NCI-H524 (cell line): ENCODE measurements at places on chromosomes 1 and 21.

GRCh38 chr21:35635261-35635660 is 425.1 kb downstream of the SETD4 start:
- no peak for DNase-seq

DNA sequence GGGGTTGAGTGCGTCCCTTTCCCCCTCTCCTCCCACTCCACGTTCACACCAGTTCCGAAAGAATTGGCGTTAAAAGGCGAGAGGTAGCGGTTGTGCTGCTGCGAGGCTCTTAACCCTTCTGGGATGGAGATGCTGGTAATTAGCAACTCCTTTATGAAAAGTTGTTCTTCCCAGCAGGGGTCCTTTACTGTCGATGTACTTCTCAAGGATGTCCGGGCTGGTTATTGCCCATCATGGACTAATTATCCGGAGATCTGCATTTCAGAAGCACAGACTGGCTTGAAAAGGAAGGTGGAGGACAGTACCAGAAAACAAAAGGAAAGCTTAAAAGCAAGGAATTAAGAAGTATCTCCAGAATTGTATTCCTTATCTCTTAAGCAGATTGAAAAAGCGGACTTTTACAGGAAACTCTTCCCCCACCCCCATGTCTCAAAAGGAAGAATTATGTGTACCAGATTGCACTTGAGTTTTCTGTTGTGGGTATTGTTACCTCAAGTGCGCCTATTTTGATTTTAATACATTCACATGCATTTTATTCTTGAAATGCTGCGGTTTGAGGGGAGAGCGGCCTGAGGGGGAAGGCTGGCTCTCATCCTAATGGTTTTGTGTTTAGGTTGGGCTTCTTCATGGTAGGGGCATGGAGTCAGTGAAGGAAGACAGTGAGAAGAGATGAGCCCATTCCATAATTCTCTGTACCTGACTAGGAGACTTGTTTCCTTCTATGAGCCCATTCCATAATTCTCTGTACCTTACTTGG is 1.5 kb downstream of the AK4 start:
- peak; percentile 67 for DNase-seq

DNA sequence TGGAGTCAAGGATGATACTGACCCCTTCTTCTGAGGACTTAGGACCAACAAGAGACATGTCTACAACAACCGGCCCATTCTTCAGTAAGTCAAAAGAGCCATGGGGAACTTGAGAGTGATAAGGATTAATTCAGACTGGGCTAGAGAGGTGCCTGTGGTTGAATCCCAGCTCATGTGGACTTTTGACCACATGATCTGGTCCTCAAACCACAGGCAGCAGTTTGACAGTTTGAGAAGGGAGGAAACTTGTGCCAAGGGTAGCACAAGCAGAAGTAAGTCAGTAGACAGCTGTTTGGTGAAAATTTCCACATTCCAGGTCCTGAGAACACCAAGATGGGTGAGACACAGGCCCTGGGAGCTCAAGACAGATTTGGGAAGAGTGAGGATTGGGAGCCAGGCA is 19.8 kb downstream of the SH3BP5L start:
- no peak for DNase-seq

GRCh38 chr1:9852410-9853248 is 28.9 kb upstream of the CLSTN1 start:
- peak; percentile 93 for DNase-seq

- DNase-seq: no peak
Measured at GRCh38 chr1:7456722-7457082, 314.4 kb upstream of the VAMP3 start.

DNA sequence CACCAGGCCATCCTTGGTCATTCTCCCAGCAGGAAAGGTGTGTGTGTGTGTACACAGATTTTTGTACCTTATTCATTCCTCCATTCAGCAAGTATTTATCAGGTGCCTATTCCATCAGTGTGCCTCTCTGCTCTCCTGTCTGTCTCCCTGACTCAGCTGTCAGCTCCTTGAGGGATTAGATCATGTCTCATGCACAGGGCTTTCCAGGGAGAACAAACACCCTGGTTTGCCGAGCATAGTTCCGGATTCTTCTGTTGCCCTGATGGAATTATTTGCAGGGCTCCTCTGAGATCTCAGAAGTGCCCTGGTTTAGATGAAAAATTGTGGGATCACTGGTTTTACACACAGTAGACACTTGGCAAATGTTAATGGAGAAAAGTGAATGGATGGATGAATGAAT is 8.1 kb upstream of the SDHB start:
- no peak for DNase-seq

DNA sequence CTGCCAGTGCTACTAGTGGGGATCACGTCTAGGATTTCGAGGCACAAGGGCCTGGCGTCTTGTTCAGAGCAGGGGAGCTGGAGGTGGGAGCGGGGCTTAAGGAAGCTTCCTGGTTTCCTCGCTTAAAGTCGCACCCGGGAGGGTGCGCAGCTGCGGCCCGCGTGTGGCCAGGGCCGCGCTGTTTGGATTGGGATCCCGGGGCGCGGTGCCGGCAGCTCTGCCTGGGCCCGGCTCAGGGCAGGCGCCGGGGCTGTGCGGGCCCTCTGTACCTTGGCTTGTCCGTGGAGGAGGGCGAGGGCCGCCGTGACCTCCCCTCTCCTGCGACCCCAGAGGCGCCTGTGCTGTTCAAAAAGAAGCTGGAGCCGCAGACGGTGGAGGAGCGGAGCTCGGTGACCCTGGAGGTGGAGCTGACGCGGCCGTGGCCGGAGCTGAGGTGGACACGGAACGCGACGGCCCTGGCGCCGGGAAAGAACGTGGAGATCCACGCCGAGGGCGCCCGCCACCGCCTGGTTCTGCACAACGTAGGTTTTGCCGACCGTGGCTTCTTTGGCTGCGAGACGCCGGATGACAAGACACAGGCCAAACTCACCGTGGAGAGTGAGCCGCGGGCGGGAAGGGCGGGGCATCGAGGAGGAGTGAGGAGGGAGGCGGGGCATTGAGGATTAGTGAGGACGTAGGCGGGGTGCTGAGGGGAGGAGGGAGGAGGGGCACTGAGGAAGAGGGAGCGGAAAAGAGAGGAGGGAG is 67.8 kb downstream of the OBSCN start:
- peak; percentile 59 for DNase-seq

DNA sequence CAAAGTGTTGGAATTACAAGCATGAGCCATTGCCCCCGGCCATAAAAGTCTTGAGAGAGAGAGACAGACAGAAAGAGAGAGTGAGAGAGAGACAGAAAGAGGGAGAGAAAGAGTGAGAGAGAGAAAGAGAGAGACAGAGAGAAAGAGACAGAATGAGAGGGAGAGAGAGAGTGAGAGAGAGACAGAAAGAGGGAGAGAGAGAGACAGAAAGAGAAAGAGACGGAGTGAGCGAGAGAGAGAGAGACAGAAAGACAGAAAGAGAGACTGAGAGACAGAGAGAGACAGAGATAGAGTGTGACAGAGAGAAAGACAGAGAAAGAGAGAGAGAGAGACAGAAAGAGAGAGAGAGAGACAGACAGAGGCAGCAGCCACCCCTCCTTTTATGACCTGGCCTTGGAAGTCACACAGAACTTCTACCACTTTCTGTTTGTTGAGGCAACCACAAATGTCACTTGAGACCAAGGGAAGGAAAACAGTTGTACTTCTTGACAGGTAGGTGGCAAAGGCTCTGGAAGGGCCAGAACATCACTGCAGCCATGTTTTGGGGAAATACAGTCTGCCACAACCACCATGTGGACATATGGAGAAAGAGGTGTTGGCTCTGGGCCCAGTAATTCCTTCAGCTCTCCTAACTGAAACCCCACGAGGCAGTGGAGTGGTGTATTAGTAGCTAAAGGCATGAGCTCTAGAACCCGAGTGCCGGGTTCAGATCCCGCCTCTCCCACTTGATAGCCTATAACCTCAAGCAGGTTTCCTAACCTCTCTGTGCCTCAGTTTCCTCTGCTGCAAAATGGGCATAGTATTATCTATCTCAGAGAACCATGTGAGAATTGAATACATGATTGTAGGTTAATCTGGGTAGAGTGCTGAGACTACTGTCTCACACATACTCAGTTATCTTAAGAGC is 50.6 kb downstream of the TNFRSF8 start:
- DNase-seq: peak; percentile 14

DNA sequence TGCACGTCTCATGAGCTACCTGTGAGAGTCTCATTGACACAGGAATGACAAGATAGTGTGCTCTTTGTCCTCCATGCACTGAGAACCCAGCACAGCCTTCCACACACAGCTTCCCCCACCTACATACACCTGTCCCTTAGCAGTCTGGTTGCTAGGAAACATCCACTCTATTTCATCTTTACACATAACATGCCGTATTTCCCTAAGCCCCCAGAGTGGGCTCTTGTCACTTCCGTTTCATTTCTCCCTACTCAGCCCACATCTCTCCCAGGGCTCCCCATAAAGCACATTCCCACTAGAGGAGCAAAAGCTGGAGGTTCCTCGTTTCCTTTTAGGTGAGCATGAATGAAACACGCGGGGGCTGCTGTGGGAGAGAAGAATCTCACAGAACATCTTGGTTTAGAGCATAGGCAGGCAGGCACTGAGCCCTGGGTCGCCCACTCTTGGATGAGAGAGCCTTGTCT is 137.1 kb downstream of the ETS2 start:
- DNase-seq: no peak

- peak; percentile 41 for DNase-seq
Measured at GRCh38 chr1:201955729-201956143, 433 bp downstream of the TIMM17A start.

GRCh38 chr1:116345843-116346242 is 27.2 kb upstream of the ATP1A1 start:
- DNase-seq: peak; percentile 82

DNA sequence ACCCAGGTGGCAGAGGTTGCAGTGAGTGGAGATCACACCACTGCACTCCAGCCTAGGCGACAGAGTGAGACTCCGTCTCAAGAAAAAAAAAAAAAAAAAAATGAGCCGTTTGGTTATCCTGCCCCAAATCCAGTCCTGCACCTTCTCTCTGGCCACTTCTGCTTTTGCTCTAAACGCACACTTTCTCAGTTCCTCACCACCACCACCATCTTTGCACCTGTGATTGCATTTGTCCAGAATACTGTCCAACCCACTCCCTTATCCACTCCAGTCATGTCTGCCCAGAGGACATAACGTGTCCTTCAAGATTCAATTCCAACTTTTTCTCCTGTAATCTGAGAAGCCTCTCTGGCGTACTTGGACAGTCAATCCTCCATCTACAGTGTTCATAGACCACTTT is 2.2 kb upstream of the NEK2 start:
- no peak for DNase-seq

DNA sequence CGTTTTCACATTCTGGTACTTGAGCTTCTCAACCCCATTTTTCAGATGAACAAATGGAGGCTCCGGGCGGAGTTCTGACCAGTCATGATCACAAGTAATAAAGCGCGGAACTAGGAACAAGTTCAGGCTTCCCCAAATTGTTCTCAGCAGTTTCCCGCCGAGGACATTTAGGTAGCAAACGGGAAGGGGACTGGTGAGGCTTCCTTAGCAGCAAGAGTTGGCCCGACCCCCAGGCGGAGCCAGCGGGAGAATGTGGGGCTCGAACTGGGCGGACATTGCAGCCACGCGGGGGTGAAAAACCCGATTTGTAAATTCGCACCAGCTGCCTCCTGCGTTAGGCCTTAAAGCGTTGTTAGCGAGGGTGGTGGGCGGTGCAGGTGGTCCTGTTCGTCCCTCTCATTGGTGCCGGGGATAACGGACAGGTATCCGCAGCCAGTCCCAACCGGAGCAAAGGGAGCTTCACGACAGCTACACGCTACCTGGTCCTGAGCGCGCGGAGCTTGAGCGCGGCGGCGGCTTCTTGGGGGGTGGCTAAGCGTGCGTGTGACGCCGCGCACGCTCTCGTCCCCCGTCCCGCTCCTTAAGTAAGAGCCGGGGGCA is 15.3 kb downstream of the SEMA6C start:
- peak; percentile 49 for DNase-seq

DNA sequence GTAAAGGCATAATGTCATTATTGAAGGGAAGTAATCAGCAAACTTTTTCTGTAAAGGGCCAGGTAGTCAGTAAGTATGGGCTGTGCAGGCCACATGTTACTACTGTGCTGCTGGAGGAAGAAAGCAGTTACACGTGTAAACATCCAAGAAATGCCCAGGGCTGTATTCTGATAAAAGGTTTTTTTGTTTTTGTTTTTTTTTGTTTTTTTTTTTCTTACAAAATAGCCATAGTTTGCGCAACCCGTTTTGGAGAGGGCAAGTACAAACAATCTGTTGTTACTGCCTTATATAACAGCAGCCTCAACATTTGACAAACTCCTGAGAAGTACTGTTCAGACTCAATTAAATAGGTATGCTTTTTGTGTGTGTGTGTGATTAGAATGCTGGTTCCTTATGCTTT is 26.7 kb upstream of the MTMR11 start:
- no peak for DNase-seq

DNA sequence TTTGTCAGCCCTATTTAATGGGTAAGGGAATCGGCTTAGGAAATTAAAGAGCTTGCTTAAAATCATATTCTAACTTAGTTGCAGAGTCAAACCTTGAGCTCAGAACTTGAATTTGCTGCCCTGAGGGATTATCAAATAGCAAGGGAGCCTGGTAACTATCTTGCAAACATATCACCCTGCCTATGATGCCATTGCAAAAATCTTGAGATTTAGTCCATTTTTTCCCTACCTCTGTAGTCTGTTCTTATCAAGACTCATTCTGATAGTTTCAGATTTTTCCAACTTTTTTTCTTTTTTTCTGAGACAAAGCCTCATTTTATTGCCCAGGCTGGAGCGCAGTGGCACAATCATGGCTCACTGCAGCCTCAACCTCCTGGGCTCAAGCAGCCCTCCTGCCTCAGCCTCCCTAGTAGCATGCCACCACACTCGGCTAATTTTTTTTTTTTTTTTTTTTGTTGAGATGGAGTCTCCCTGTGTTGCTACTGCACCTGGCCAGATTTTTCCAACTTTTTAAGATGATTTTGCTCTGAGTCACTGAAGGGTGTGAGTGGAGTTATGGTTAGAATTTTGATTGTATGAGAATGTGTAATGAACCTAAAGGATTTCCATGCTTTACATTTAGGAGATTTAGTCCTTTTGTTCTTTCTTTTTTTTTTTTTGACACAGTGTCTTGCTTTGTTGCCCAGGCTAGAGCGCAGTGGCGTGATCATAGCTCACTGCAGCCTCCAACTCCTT is 12.2 kb downstream of the SARS1 start:
- no peak for DNase-seq

DNA sequence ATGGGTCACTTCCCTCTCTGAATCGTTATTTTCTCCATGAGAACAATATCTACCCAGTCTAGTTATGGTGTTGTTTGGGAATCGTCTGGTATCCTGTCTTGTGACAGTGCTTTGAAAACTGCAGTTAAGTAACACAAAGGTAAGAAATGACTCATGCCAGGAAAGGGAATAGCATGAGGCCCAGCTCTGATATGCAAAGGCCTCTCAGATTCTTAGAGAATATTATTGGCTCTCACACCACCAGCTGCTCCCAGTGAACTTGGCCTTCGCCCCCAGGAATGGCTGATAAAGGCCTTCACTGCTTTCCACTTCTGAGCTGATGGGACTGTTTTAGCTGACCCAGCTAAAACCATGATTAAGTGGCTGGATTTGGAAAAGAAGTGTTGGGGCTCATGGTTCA is 27.1 kb downstream of the NEK2 start:
- DNase-seq: no peak

DNA sequence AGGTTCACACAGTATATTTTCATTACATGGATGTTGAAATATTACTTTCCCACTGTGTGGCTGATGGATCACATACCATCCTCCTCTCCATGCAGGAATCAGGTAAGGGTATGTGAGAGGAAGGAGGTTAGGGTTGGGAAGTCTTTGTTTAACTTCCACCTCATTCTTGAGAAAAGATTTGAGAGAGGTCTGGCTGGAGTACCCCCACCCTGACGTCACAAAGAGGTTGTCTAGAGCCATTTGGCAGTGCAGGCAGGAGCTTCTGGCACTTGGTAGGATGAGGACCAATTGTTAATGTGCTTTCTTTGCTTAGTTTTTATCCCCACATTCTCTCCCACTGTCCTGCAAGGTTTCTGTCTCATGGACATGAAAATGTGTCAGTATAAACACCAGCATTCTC is 356.6 kb downstream of the DSCAM start:
- DNase-seq: no peak
